Right renal cortex interstitium (tissue), 3 donors: ENCODE measurements at places on chromosomes 12 and 14.

GRCh38 chr12:132488127-132489077, 1.5 kb upstream of the FBRSL1 start:
- no peak for DNase-seq

- DNase-seq: no peak
These were observed 14.3 kb upstream of the FBXL14 start for GRCh38 chr12:1608713-1609119.

DNA sequence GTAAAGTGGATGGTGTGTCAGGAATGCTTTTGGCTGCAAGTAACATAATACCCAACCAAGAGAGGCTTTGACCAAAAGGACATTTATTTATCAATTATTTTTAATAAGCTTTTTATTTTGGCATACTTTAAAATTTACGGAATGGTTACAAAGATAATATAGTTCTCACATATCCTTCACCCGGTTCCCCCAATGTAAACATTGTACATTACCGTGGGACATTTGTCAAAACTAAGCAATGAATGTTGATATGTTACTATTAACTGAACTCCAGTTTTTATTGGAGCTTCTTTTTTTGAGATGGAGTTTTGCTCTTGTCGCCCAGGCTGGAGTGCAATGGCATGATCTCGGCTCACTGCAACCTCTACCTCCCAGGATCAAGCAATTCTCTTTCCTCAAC, 23.0 kb downstream of the CCDC63 start:
- DNase-seq: no peak

- DNase-seq: no peak
These were observed 7.2 kb upstream of the RBM19 start for GRCh38 chr12:113973109-113973904.

GRCh38 chr14:28773176-28773575, 6.6 kb downstream of the FOXG1 start:
- no peak for DNase-seq
